ENCODE measurements at places on chromosomes 3 and 15.

DNA sequence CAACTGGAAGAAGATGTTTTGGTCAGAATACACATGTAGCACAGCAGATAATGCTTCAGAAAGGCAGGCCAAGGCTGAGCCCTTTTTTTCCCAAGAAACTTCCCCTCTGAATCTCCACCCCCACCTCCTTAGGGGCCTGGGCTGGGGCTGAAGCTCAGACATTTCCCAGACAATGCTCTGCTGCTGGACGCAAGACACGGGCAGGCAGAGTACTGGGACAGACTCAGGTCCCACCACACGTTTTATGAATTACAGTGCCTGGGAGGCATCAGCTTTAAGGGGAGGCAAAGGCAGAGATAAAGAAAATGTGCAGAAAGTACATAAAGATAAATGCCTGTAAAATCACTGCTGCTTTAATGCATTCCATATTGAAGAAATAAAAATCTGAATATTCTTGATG lies 479.4 kb downstream of the ERC2 start:
- no peak for DNase-seq

DNA sequence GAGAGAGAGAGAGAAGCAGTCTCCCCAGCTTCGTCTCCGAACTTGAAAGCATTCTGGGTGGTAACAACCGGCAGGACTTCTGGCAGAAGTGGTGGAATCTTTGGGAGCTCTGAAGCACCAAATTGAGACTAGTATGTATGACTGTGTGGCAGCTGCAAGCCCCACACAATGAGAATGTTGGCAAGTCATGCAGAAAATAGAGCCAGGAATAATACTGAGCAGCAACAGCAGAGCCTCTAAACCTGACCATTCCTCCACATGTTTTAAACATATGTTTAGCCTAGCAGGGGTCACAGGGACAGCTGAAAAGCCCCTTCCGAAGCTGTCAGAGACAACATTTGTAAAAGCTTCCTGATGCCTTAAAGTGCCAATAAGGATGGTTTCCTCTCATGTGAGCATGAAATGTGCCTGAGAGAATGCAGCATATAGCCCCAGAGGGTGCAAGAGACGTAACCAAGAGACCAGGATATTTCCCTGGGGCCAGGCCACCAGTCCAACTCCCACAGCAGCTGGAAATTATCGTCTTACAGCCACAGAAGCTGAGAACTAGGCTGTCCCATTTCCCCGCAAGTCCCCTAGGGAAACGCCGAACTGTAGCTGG lies 178.6 kb upstream of the CCDC54 start:
- DNase-seq = no peak

DNA sequence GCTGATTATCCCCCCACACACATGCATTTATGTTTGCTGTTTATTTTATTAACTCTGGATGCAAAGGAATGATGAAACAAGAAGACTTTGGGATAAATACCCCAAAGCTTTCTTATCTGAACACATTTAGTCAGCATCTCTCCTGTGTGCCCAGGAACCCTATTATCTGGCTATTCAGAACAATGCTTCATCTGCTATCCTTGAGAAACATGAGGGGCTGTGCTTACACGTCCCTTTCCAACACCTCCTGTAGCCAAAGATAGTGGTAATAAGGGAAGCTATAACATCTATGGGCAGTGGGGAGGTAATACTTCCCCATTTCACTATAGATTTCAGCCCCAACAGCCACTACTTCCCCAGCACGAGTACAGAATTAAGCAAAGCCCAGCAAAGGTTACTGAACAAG lies 94.7 kb downstream of the SSR3 start:
- no peak for DNase-seq

DNA sequence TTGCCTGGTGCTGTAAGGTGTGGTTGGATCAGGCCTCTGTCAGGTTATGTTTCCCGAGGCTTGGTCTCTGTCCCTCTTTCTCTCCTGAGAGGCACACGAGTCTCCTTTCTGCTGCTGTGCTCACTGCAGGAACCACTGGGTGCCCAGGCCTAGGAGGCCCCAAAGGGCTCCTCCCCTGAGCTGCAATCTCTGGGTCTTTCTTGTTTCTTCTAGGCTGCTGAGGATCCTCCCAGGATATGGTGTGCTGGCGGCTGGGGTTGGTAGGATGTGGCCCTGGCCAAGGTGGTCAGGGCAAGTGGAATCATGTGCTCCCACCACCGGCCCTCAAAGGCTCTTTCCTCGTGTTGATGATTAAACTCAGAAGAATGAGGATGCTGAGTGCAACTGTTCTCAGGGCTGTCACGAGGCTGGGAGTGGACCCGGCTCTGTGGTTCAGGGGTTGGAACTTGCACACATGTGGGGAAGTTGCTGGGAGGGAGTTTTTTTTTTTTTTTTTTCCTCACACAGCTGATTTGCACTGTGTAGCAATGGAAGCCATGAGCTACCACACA lies 43.6 kb upstream of the CTSH start:
- no peak for DNase-seq

DNA sequence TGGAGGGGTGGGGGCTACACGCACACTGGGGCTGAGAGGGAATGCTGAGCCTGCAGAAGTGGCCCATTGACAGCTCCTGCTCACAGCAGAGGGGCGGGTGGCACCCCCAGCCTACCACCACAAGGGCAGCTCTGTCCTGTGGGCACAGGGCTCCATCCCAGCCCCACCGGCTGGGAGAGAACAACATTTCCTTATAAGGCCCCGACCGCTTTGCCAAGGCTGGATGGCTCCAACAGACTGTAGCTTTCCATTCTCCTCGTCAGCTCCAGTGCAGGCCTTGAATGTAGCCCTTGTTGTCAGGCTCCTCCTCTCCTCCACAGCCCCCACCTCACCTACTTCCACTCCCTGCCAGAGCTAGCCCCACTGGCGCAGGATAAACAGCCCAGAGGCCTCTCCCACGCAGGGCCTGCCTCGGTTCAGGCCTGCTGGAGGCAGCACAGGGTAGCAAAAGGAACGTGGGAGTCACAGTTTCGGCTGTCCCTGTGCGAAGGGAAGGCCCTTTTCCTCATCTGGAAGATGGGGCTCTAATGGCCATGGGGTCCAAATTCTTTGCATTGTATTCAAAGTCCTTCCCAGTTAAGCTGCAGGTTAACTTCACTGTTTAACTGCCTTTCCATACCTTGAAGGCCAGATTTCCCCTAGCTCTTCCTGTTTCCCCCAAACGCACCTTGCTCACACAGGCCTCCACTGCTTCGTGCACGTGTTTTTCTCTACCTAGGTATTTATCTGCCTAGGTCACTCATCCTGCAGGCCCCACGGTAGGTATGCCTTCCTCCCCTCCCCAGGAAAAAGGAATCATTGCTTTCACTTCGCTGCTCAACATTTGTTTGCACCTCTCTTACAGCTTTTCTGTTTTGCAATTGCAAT lies 101.6 kb upstream of the LPP start:
- DNase-seq = no peak

GRCh38 chr3:67689806-67690205 lies 35.4 kb upstream of the SUCLG2 start:
- DNase-seq = no peak

- DNase-seq = no peak
Measured at GRCh38 chr3:57943525-57944495, 64.4 kb upstream of the FLNB start.

GRCh38 chr3:185702262-185703225 lies 116.4 kb downstream of the SENP2 start:
- DNase-seq = no peak

GRCh38 chr3:27589795-27590194 lies 105.6 kb upstream of the SLC4A7 start:
- no peak for DNase-seq

DNA sequence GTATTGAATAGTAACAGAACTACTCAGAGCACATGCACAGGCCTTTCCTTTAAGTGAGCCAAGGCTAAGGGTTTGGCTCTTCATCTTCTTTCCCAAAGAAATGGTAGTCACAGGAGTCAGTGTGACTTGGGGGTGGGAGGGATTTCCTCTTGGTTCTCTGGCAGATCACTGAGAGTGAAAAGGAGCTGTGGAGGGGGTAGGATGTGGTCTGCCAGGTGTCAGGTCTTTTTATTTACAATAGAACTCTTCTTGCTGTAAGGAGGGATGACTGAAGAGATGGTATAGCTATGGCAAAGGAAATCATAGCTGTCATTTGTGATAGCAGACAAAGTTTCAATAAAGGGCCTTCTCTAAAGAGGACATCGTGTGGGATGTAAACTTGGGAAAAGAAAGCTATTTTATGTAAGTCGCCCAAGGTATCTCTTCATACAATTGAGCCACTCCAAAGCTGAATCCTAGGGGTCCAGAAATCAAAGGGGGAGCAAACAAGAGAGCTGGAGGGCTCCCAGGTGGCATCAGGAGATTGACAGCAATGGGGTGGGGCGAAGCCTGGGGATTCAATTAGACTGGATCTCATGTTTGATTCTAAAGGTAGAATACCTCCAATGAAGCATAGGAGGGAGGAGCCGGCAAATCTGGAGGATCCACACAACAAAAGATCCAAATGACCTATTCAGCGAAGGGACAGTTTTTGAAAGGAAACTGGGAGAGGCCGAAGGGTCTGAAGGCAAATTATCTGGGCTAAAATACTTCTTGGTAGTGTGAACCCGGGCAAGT lies 20.0 kb upstream of the CHD2 start:
- no peak for DNase-seq

GRCh38 chr15:67307889-67308597 lies 53.5 kb downstream of the IQCH start:
- no peak for DNase-seq

GRCh38 chr3:144426366-144426765 lies 454.7 kb downstream of the DIPK2A start:
- no peak for DNase-seq

GRCh38 chr3:78139166-78139565 lies 1099.3 kb downstream of the ROBO2 start:
- no peak for DNase-seq

GRCh38 chr3:62361824-62362223 lies 11.5 kb downstream of the FEZF2 start:
- no peak for DNase-seq

- no peak for DNase-seq
Measured at GRCh38 chr15:41483519-41483918, 10.2 kb upstream of the ITPKA start.

- DNase-seq = no peak
Measured at GRCh38 chr15:35206060-35206675, 121.1 kb upstream of the NANOGP8 start.

DNA sequence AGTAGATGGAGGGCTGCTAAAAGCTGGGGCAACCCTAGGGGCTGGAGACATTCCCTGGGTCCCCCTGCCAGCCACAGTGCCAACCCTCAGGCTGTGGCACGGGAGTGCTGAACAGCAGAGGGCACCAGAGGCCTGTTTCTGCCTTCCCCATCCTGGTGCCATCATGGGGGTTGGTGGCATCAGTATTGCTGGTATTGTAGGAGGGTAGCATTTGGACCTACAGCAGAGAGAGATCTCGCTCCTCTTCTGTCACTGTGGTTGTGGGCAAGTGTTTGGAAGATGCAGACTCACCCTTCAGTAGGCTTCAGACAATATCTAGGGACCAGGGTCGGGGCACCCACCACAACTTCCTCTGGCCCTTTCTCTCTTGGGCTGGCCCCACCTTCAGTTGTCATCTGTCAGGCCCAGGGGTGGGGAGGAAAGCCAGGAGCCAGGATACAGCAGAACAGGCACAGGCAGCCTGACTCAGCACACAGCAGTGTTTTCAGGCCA lies 123.5 kb downstream of the RPLP1 start:
- peak; percentile 46 for DNase-seq

DNA sequence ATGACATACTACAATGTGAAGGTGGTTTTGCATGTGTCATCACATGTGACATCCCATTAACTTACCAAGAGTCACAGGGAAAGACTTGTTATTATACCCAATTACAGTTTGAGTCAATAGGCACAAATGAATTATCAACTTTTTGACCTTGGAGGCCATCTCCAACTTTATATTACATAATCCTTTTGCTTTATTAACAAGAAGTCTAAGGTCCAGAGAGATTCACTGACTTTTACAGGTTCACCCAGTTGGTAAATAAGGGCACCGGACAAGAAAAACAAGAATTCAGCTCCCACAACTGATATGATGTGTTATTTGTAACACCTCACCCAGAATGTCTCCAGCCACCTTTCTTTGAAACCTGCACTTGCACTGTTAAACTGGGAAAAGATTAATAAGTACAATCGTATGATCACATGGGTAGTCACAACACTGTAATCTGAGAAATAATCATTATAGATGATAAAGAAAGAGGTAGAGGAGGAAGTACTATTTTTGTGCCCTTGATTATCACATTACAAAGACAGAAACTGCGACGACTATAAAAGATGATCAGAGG lies 928.9 kb downstream of the FHIT start:
- DNase-seq = no peak

- no peak for DNase-seq
Measured at GRCh38 chr3:59978979-59979378, 929.2 kb upstream of the CFAP20DC start.

GRCh38 chr15:92968926-92969651 lies 69.0 kb downstream of the CHD2 start:
- no peak for DNase-seq

DNA sequence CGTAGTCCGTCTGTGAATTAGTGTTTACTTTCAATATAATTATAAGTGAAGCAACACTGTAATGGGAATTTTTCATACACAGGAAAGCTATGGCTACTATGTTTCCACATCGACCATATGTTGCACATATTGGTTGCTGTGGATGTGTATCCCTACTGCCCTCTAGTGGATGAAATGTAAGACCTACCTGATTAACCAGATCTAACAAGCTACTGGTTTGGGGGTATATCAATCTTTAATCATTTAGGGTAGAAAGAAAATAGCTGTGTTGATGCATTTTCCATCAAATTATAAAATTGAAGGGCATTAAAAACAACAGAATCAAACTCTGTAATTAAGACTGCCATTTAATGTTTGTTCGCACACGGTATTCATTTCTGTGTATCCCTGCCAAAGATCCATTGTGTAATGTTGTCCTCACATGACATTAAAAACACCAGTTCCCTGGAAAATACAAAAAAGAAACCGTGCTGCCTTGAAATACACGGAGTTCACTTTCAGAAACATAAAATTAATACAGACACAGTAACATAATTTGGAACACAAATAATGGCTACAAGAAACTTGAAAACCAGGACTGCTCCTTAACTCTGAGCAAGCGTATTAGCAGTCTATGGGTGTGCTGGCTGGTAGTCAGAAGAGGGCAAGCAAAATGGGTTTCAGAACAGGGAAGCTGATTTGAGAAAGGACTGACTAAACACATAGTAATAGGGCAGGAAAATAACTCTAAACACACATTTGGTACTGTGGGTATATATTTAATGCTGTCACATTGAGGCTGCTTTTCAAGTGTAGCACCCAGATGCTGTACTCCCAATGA lies 125.1 kb downstream of the TIGIT start:
- DNase-seq = no peak

GRCh38 chr3:156469456-156469855 lies 85.5 kb downstream of the SSR3 start:
- DNase-seq = no peak

- no peak for DNase-seq
Measured at GRCh38 chr3:120114376-120114775, 20.1 kb upstream of the GSK3B start.

DNA sequence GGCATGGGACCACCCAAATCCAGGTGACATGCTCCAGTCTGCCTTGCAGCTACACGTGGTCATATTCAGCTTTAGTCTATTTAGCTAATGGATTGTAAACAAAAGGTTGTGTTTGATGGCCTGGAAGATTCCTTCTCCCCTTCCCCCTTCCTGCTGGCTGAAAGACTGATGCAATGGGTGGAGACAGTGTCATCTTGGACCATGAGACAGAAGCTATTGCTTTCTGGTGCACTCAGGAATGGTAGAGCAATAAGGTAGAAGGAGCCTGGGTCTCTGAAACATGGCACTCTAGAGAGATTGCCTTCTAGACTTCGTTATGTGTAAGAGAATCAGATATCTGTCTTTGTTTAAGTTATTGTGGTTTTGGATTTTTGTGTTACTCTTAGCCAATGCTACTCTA lies 25.7 kb upstream of the PTX3 start:
- DNase-seq = no peak

GRCh38 chr3:60855250-60855649 lies 396.0 kb downstream of the FHIT start:
- DNase-seq = no peak
